ENCODE measurements at places on chromosomes 1 and 21.

GRCh38 chr1:79323239-79324025 is 316.9 kb upstream of the ADGRL4 start:
- no peak for DNase-seq

DNA sequence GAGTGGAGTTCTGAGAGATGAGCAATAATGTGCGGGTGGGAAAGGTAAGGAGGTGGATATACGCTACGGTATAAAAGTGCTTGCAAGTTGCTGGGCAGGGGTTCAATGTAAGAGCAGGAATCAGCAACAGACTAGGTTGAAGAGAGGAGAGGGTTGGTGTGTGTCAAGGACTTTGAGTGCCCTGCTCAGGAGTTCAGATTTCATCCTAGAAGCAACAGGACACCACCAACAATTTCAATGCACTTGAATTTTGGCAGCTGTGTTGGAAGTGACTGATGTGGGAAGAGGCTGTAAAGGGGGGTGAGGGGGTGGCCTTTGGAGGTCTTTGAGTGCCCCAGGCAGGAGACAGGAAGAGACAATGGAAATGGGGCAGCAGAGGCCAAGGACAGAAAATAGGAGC is 57.3 kb downstream of the RHOU start:
- DNase-seq: no peak

GRCh38 chr1:64549464-64550239 is 79.7 kb downstream of the CACHD1 start:
- DNase-seq: no peak

DNA sequence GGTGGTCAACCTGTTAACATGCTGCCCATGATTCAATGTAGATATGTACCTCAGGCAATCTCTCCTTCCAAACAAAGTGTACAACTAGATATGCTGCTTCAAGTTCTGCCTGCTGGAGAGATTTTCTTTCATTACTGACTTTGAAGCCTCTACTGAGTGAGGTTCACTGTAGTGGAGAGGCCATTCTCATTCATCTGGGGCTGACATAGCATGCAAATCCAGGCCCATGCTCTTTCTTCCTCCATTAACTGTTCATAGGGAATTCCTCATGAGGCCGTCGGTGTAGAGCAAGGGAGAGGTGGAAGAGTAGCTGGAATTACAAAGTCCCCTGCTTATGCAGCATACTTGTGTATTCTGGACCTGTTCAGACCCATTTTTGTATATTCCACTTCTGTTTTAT is 38.6 kb downstream of the VANGL2 start:
- no peak for DNase-seq

- DNase-seq: no peak
Observed at GRCh38 chr1:33853431-33853830, 10.4 kb upstream of the HMGB4 start.

GRCh38 chr1:23156940-23157339 is 11.7 kb downstream of the LUZP1 start:
- DNase-seq: no peak

- no peak for DNase-seq
Observed at GRCh38 chr1:8835941-8836643, 18.7 kb upstream of the RERE start.

- DNase-seq: no peak
Observed at GRCh38 chr1:21594501-21594900, 74.7 kb downstream of the RAP1GAP start.

DNA sequence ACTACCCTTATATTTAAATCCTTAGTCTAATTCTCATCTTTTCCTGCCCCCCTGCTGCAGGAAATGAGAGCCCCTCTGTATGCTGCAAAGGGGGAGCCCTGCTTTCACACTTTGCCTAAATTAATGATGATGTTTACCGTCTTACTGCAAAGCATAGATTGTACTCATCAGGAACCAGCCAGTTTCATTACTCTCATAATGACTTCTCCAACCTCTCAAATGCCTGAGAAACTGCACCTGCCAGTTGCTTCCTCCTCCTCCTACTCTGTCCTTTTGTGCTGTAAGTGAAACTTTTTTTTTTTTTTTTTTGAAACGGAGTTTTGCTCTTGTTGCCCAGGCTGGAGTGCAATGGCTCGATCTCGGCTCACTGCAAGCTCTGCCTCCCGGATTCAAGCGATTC is 101.7 kb downstream of the ADSS2 start:
- DNase-seq: no peak
